Parietal lobe (tissue), 2 donors: ENCODE measurements at places on chromosomes 7 and 10. TPM values are rescaled to one million over a fixed set of nuclear protein-coding genes. Genes with fewer than 3 reads are reported as not detected.

The UCN3 gene
- total RNA-seq, result not detected

The ADCY1 gene
- 286 TPM for total RNA-seq

The SEMA3A gene
- 41.3 TPM for total RNA-seq

The CUX1 gene
- total RNA-seq, result 84.5 TPM

The ZYX gene
- total RNA-seq, result 16.6 TPM

The GALNT17 gene
- 17.2 TPM for total RNA-seq

The ADCYAP1R1 gene
- 65.4 TPM for total RNA-seq

The ZNF511 gene
- 7.2 TPM for total RNA-seq

The CHRM2 gene
- total RNA-seq, result 13.8 TPM

The C1QL3 gene
- total RNA-seq, result 16.9 TPM

The SLIT1 gene
- total RNA-seq, result 98.0 TPM

The ANXA8 gene
- not detected for total RNA-seq

The KCNK18 gene
- not detected for total RNA-seq

The SUN3 gene
- total RNA-seq, result not detected

The HABP2 gene
- not detected for total RNA-seq

The CCDC71L gene
- total RNA-seq, result 63.2 TPM

The IQUB gene
- total RNA-seq, result 3.8 TPM

The SPAM1 gene
- not detected for total RNA-seq

The DRGX gene
- total RNA-seq, result not detected

The PRKAR2B gene
- 174 TPM for total RNA-seq

The LANCL2 gene
- 42.6 TPM for total RNA-seq

The EFCAB10 gene
- total RNA-seq, result 2.2 TPM

The GATA3 gene
- not detected for total RNA-seq

The RTKN2 gene
- 9.7 TPM for total RNA-seq

The TMEM176A gene
- not detected for total RNA-seq

The CPN1 gene
- not detected for total RNA-seq

The DLX5 gene
- 7.5 TPM for total RNA-seq

The SMKR1 gene
- total RNA-seq, result 1.9 TPM

The SRRM3 gene
- 16.9 TPM for total RNA-seq

The FOXP2 gene
- 36.0 TPM for total RNA-seq

The TRIM50 gene
- not detected for total RNA-seq

The COL28A1 gene
- total RNA-seq, result 1.3 TPM

The DUSP5 gene
- 1.9 TPM for total RNA-seq

The PALD1 gene
- 10.3 TPM for total RNA-seq

The GTF2IRD1 gene
- 27.5 TPM for total RNA-seq

The FFAR4 gene
- not detected for total RNA-seq

The CNTNAP2 gene
- 73.9 TPM for total RNA-seq

The APBB1IP gene
- 1.3 TPM for total RNA-seq
